ENCODE measurements at places on chromosomes 3 and 15. TPM values are rescaled to one million over a fixed set of nuclear protein-coding genes. Genes with fewer than 3 reads are reported as not detected.

VWA5B2 gene
- total RNA-seq, result not detected

MORC1 gene
- not detected for total RNA-seq

TRPM1 gene
- total RNA-seq, result not detected

RBMS3 gene
- total RNA-seq, result 22.5 TPM

BFSP2 gene
- total RNA-seq, result not detected

GOLGA8O gene
- 1.7 TPM for total RNA-seq

UNC45A gene
- 115 TPM for total RNA-seq

ZNF80 gene
- total RNA-seq, result not detected

TMEM212 gene
- not detected for total RNA-seq

TM4SF1 gene
- total RNA-seq, result 287 TPM

SUCNR1 gene
- not detected for total RNA-seq

C3orf49 gene
- not detected for total RNA-seq

CCRL2 gene
- total RNA-seq, result 0.62 TPM

C3orf33 gene
- total RNA-seq, result 3.8 TPM

TTC23 gene
- total RNA-seq, result 22.0 TPM

MUC20 gene
- total RNA-seq, result 0.22 TPM

ANKUB1 gene
- not detected for total RNA-seq

IL17RC gene
- 43.3 TPM for total RNA-seq

FOXB1 gene
- not detected for total RNA-seq

All from uterine smooth muscle cell (primary cell).